A549 treated with AZD2906 at 1 μM for 4 hours (cell line): ENCODE measurements at places on chromosomes 1 and 21. TPM values are rescaled to one million over a fixed set of nuclear protein-coding genes. Genes with fewer than 3 reads are reported as not detected.

Gene LHX8
- 0.62 to 1.0 TPM (median 0.93 TPM) in 5 replicates for total RNA-seq

Gene KRTAP19-1
- not detected in 5 replicates for total RNA-seq

Gene ATP6V1G3
- total RNA-seq = not detected in 5 replicates

Gene LCE2C
- not detected in 5 replicates for total RNA-seq

Gene RIIAD1
- 0.57 TPM in 1 of 5 replicates, not detected in the others for total RNA-seq

Gene GPR37L1
- total RNA-seq = 0.10 to 0.11 TPM (median 0.10 TPM) in 5 replicates

Gene LCE1F
- total RNA-seq = not detected in 5 replicates

Gene ELF3
- 104 to 139 TPM (median 124 TPM) in 5 replicates for total RNA-seq

Gene RBM11
- 0.03 to 0.07 TPM (median 0.06 TPM) in 3 of 5 replicates, not detected in the others for total RNA-seq

Gene SPRR1B
- total RNA-seq = not detected in 5 replicates

Gene GRIK1
- not detected in 5 replicates for total RNA-seq

Gene SPRR3
- total RNA-seq = not detected in 5 replicates

Gene RPAP2
- 7.4 to 10.0 TPM (median 9.4 TPM) in 5 replicates for total RNA-seq

Gene EIF3I
- total RNA-seq = 267 to 287 TPM (median 277 TPM) in 5 replicates

Gene C1orf115
- 4.4 to 6.3 TPM (median 5.9 TPM) in 5 replicates for total RNA-seq

Gene SH2D2A
- 2.9 to 4.2 TPM (median 3.4 TPM) in 5 replicates for total RNA-seq

Gene NEK2
- 33.4 to 51.2 TPM (median 40.0 TPM) in 5 replicates for total RNA-seq

Gene HNRNPCL4
- not detected in 5 replicates for total RNA-seq

Gene KMO
- total RNA-seq = 0.51 to 1.2 TPM (median 0.98 TPM) in 5 replicates

Gene TMEM63A
- 4.2 to 6.8 TPM (median 5.8 TPM) in 5 replicates for total RNA-seq

Gene RGS7
- total RNA-seq = 0.02 to 0.03 TPM (median 0.02 TPM) in 3 of 5 replicates, not detected in the others

Gene FCRL3
- 0.09 TPM in 1 of 5 replicates, not detected in the others for total RNA-seq

Gene C1orf226
- total RNA-seq = 0.79 to 1.1 TPM (median 0.86 TPM) in 5 replicates

Gene HEYL
- 3.1 to 3.5 TPM (median 3.4 TPM) in 5 replicates for total RNA-seq

Gene NMNAT2
- total RNA-seq = 0.47 to 0.85 TPM (median 0.70 TPM) in 5 replicates

Gene SPRR2E
- total RNA-seq = not detected in 5 replicates

Gene DNASE2B
- 0.06 TPM in 1 of 5 replicates, not detected in the others for total RNA-seq

Gene HS2ST1
- total RNA-seq = 10.1 to 11.7 TPM (median 11.6 TPM) in 5 replicates

Gene CBR1
- total RNA-seq = 144 to 169 TPM (median 164 TPM) in 5 replicates

Gene S100A14
- total RNA-seq = 0.23 to 0.66 TPM (median 0.46 TPM) in 5 replicates

Gene LZIC
- total RNA-seq = 17.5 to 27.7 TPM (median 18.9 TPM) in 5 replicates
